ENCODE measurements at places on chromosomes 13 and 19.

GRCh38 chr19:5086725-5087439 lies 118.0 kb downstream of the KDM4B start:
- DNase-seq, result no peak

DNA sequence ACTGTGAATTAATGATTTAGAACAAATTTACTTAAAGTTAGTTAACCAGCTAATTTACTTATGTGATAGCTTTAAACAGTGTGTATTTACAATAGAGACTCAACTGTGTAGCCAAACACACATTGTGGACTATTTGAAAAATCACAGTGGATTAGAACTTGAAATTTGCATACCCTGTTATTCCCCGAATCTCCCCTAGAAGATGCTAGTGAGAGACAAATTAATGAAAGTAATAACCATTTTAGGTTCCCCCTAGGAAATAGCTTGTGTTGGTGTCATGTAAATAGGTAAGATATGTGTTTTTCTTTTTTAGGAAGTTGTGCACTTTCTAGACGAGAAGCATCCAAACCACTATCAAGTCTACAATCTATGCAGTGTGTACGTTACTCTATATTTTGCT lies 98.5 kb downstream of the C1QTNF9 start:
- DNase-seq, result no peak

- peak; percentile 61 for DNase-seq
Measured at GRCh38 chr19:55619286-55619685, 5.1 kb downstream of the ZNF784 start.

GRCh38 chr19:35040826-35041547 lies 534 bp upstream of the HPN start:
- DNase-seq, result no peak

DNA sequence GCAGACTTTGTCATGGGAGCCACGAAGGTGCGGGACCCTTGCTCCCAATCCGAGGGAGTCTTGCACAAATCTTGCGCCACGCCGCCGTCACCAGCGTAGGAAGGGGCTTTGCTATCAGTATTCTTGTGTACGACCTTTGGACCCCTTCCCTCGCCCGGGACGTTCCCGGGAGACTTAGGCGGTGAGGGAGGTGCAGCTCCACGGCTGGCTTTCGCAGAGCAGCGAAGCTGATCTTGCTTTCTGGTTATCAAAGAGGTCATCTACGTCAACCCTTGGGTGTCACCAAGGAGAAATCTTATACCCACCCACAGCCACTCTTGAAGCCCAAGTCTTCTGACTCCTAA lies 583 bp downstream of the TECR start:
- DNase-seq, result no peak

DNA sequence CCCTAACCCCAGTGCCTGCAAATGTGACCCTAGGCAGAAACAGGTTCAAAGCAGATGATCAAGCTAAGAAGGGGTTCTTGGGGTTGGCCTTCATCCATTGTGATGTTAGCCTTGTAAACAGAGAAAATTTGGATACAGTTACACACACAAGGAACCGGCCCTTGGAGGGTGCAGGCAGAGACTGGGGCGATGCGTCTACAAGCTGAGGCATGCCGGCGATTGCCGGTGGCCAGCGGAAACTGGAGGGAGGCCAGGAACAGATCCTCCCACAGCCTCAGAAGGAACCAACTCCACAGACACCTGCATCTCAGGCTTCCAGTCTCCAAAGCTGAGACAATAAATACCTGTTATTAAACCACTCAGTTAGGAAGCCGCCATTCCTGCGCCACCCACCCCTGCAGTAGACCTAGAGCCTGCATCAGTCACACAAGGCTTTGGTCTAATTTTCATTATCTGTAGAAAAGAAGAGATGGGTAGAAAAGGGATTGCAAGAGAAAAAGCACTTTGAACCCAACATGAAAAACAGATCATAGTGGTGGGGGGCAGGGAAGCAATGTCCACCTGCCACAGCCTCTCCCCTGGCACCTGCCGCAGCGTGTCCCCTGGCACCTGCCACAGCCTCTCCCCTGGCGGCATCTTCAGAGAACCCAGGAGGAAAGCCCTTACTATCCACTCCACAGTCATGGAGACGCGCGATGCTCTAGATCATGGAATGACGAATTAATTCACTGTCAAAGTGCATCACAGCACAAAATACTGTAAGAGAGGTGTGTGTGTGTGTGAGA lies 119.7 kb upstream of the SOX1 start:
- no peak for DNase-seq

- DNase-seq, result no peak
Measured at GRCh38 chr13:39682310-39682709, 26.8 kb downstream of the COG6 start.

DNA sequence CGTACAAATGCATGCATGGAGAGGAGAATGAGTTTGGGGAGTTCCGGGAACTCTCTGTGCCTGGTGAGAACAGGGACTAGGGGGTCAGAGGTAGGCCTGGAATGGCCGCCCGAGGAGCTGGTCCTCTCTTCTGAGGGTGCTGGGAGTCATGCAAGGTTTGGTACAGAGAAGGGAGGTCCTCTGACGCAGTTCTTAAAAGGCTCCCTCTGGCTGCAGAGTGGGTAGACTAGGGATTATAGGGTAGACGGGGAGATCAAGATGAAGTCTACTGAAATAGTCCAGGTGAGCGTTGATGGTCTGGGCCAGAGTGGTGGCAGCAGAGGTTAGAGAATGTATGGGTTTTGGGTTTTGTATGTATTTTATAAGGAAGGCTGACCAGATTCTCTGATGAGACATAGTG lies 796 bp downstream of the ZNF304 start:
- DNase-seq, result peak; percentile 4

GRCh38 chr19:3003046-3003445 lies 25.7 kb downstream of the TLE6 start:
- no peak for DNase-seq

- peak; percentile 80 for DNase-seq
Measured at GRCh38 chr19:41325947-41326706, 16.2 kb downstream of the CCDC97 start.
